T-cell (primary cell): ENCODE measurements at places on chromosomes 6 and 20. TPM values are rescaled to one million over a fixed set of nuclear protein-coding genes. Genes with fewer than 3 reads are reported as not detected.

SAMD5 gene
- total RNA-seq, result not detected

CTAGE9 gene
- not detected for total RNA-seq

NOP56 gene
- total RNA-seq, result 270 TPM

TREML2 gene
- 5.5 TPM for total RNA-seq

GHRH gene
- not detected for total RNA-seq

LAMA4 gene
- 0.85 TPM for total RNA-seq

PKIB gene
- 1.1 TPM for total RNA-seq

FAXC gene
- 0.22 TPM for total RNA-seq
